NCI-H1930 (cell line): ENCODE measurements at places on chromosomes 3 and 15.

DNA sequence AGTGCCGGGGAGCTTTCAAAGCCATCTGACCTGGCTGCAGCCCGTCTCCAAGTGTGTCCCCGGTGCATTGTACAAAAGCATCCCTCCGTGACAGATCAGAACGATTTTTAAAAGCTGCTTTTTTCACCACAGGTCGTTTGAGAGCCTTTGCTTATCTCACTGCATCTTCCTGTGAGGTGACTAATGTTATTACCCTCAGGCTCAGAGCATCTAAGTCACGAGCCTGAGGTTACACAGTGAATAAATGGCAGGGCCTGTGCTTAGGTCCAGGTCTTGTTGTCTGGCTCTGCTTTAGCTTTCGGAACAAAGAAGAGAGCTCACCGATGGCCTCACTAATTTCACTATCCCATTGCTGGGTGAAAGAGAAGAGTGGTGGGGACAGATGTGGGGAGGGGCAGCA is 83.3 kb downstream of the SEC22A start:
- no peak for DNase-seq

GRCh38 chr3:120156699-120157098 is 62.5 kb upstream of the GSK3B start:
- no peak for DNase-seq

DNA sequence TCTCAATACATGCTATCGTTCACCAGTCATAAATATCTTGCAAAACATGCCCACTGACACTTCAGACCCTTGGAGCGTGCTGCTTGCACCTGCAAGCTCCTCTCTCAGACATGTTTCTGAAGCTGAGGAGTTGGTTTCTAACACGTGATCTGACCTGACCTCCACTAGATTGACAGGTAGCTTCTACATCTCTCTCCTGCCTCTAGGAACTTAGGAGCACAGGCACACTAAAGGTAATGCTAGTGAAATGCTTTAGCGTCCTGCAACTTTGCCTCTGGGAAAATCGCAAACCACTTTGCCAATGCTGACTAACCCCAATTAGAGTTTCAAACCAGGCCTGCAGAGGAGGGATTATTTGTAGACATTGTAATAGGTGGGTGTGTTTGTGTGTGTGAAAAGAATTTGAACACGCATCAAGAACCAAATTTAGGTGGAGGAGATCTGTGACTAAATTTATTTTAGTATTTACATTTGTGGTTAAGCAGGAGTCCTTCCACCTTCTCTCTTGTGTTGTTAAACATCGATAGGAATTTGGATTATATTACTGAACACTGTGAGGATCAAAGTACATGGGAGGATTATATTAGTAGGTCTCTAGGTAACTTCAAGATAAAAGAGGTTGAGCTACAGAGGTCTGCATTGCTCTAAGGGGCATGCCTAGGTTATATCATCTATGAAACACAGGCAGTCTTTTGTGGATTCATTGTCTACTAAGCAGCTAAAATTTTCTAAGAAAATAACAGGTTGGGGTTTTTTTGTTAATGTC is 86.7 kb upstream of the ZBED2 start:
- DNase-seq: no peak

- DNase-seq: no peak
These were observed 195.3 kb upstream of the LYSMD4 start for GRCh38 chr15:99928429-99928981.

- DNase-seq: no peak
These were observed 118.3 kb downstream of the MTHFS start for GRCh38 chr15:79778378-79778990.

DNA sequence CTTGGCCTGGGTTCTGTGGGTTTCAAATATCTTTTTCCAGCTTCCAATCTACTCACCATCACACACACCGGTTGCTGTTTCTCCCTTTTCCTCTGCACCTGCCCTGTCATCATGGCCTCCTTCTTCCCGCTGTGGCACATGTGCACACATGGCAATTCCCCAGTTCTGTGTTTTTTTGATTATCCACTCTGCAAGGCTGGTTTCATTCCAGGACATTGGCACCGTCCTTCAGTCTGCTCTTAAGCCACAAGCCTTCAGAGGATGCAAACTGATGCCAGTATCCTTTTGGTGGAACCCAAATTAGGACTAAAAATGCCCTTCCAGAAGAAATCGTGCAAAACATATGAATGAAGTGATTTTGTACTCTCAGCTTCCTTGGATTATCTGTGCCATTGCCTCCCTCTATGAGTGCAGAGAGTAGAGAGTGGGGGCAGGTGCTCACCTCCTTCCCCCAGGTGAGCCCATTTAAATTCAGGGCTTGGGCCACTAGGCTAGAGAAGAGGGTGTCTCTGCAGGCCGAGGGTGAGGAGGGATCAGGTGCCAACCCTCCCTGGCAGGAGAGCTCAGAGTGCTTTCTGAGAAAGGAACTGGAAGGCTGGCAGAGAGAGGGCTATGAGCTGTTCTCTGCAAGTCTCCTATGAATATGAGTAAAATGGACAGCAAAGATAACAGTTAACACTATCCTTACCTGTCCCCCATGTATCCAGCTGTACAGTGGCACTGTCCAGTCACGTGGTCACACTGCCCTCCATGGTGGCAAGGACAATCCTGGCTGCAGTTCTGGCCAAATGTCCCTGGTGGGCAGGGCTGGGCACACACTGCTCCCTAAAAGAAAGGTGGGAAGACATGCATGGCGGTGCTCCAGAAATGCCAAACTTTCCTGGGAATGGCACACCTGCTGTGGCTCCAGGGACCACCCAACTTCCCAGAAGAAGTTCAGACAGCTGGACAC is 100.8 kb downstream of the RAB11A start:
- DNase-seq: no peak

- no peak for DNase-seq
These were observed 38.8 kb upstream of the ZNF445 start for GRCh38 chr3:44516230-44516629.

DNA sequence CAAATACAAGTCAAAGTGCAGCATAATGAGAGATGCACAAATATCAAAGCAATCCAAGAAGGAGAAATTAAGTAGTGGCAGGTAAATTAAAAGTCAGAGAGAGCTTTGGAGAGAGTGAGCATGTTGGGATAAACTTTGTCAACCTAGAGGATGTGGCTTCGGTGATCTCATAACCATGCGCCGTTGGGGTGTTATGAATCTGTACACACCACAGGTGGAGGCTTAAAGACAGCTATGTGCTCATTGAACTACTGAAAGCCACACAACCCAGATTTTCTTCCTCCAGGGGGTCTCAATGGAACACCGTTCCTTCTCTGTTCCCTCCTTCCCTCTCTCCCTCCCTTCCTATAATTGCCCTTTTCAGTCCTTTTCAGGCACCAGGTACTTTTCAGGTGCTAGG is 52.0 kb downstream of the SUCNR1 start:
- no peak for DNase-seq

GRCh38 chr3:124714223-124714853 is 15.9 kb upstream of the UMPS start:
- DNase-seq: no peak

DNA sequence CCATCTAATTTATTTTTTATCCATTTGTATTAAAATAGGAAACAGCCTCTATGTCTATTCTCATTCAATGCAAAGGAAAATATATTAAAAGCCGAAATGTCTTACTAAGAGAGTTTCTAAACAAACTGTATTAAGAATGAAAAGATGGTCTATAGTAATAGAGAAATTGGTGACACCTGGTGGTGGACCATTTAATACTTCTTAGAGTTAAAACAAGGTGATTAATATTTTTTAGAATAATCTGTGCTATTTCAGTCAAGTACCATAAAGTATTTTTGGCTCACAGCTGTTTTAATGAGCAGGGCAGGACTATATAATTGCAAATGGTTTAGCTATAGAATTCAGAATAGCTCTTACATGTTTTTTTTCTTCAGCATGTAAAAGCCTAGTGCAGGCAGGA is 55.7 kb downstream of the SYNPR start:
- peak; percentile 0 for DNase-seq

DNA sequence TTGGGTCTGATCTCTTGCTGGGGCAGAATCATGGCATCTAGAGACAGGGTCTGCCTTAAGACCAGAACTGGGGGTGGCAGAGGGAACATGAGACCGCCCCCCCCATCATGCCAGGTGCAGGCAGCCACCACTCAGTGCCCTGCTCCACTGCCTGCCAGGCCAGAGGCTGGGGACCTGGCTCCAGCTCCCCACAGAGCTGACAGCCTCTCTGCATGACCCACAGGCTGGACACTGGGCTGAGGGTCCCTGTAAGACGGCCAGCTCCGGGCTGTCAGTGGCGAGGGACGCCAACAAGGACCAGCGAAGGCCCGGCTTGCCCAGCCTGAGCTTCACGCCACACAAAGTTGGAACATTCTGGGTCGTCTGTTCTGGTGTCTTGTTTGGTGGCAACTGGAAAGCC is 145.6 kb downstream of the NSMCE3 start:
- no peak for DNase-seq

GRCh38 chr15:92904722-92905571 is 4.8 kb downstream of the CHD2 start:
- DNase-seq: no peak

DNA sequence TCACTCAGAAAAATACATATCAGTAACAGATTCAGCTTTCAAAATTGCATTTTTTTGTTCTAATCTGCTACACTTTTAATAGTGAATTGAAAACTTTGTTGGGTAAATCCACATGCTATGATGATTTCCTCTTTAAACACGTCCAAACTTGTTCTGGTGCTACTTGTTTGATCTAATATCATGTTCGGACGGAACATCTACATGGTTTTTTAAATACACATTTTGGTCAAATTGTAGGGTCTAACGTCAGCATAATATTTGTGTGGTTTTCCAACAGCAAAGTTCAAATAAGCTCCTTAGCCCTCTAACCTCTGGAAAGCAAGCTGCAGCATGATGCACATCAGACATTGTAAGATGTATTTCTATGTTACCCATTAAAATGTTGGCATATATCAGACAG is 98.5 kb upstream of the OSTN start:
- DNase-seq: no peak

DNA sequence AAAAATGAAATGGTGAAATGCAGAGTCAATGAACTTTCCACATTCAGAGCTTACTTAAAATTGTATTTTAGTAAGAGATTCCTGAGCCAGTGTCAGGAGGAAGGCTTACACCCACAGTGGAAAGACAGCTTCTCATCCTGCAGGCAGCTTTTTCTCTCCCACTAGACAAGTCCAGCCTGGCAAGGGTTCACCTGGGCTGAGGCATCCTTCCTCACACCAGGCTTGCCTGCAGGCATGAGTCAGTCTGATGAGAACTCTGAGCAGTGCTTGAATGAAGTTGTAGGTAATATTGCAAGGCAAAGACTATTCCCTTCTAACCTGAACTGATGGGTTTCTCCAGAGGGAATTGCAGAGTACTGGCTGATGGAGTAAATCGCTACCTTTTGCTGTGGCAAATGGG is 3.1 kb downstream of the CCR4 start:
- DNase-seq: no peak

DNA sequence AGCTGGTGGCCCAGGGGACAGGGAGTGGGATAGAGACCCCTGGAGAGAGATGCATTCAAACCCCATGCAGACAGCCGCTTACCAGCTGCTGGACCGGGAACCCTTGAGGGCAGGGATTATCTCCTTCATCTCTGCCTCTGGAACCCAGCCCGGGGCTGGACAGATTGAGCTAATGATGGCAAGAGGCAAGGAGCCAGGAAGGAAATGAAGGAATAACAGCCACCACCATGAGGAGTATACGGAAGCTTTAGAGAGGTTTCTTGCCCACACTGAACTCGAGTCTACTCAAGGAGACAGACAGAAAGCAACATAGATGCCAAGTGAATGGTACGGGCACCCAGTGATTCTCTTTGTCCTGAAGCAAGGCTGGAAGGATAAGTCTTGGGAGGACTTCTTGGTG is 23.2 kb downstream of the HAPLN3 start:
- no peak for DNase-seq

DNA sequence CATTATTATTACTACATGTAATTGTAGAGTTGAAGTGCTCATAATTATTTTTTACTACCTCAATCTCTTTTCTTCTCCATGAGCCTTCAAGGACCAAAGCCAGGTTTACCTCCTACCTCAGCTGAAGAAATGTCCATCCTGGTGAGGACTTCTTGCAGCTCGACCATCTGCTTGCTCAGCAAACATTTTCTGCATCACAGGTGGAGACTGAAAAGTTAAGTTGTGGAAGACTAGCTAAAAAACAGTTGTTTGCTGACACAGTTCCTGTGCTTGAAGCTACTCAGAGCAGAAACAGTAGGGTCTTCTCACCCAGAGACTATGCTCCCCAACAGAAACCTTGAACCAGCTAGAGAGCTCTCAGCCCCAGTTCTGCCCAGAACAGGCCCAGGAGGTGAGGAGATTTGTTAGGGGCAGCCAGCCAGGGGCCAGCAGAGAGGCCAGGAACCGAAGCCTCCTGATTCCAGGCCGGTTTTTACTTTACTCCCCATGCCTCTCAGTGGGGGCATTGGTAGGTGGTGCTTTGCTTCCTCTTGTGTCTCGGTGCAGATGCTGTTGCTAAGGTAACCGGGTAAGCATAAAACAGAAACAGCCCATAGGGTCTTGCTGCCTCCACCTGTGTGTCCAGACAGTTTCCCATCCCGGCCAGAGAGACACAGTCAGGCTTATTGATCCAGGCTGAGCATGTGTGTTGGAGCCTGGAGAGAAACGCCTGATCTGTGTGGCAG is 54.9 kb downstream of the CCNL1 start:
- DNase-seq: no peak

GRCh38 chr3:167241048-167241845 is 138.8 kb downstream of the ZBBX start:
- peak; percentile 0 for DNase-seq

DNA sequence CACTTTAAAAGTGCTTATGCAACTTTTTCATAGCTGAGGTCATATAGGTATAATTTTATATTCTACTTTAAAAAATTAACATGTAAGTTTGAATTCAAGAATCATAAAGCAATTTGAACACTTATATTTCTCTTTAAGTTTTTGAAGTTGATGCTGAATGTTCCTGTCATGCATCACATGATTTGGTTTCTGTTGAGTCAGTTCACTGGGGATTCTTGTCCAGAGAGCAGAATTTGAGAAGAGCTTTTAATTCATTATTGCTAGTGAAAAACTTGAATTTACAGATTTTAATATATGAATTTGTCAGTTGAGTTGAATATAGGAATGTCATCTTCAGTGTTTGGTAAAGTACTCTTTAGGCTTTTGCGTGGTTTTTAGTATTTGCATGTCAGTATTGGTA is 7.9 kb downstream of the SLC25A26 start:
- DNase-seq: no peak

GRCh38 chr15:31316135-31316795 is 10.4 kb upstream of the KLF13 start:
- no peak for DNase-seq

DNA sequence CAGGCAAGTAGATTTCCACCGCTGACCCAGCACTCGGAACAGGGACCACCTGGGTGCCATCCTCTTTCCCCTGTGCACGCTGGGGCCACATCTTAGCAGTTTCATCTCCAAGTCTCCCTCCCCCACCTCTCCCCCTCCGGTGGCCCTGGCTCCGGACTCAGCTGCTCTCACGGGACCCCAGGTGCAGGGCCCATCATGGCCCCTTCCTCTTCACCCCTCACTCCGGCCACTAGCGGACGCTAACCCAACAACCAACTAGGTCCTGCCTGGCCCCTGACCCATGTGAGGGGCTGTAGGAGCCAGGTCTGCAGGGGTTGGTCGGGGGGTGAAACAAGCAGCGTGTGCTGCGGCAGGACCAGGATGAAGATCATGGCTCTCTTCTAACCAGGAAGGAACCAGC is 31.3 kb upstream of the IQSEC1 start:
- DNase-seq: no peak

- DNase-seq: no peak
These were observed 50.1 kb upstream of the BCL6 start for GRCh38 chr3:187795207-187795960.
